ENCODE measurements at places on chromosomes 6 and 20.

- no peak for DNase-seq
Measured at GRCh38 chr20:14193443-14193842, 144.0 kb downstream of the FLRT3 start.

- no peak for DNase-seq
Measured at GRCh38 chr6:38813041-38813823, 98.1 kb downstream of the DNAH8 start.

DNA sequence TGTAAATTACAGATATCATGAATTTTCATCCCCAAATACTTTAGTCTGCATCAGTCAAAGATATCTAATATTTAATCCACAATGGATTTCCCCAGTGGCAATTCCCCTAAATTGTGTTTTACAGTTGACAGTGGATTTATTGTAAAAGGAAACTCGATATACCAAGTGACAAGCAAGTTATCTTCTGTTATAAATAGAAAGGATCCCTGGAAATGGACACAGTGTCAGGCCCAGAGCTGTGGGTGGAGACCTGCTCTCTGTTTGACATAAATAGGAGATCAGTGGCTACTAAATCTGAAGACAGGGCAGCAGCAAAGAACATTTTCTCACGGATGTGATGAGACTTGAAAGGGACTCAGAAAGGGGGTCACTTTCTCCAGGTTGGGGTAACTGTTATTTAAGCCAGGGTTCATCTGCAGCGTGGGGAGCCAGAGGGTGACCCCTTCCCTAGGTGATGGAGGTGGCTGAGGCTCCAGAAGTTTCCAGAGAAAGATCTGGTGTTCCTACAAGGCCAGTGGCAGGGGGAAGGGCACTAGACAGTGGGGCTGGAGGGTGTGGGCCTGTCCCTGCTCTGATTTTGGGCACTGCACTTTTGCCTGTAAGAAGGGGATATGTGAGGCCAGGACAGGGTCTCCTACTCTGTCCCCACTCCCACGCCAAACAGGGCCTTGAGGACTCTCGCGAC, 12.3 kb upstream of the FAM110A start:
- DNase-seq, result no peak

- DNase-seq, result no peak
Measured at GRCh38 chr6:165664559-165665383, 1.7 kb upstream of the PDE10A start.

GRCh38 chr6:38163186-38164130, 343.9 kb downstream of the ZFAND3 start:
- no peak for DNase-seq

DNA sequence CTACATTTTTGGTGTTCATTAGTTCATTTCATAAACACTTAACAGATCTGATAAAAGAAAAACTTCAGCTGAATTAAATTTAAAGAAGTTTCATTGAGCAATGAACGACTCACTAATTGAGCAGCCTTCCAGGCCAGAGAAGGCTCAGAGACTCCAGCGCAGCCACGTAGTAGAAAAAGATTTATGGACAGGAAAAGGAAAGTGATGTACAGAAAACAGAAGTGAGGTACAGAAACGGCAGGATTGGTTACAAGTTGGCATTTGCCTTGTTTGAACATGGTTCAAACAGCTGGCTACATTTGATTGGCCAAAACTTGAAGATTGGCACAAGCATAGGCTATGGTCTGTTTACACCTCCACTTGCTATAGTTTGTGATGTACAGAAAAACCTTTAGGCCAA, 166.3 kb upstream of the DTNBP1 start:
- no peak for DNase-seq

GRCh38 chr6:152598421-152598820, 38.7 kb downstream of the SYNE1 start:
- no peak for DNase-seq

GRCh38 chr6:101517632-101518031, 124.1 kb downstream of the GRIK2 start:
- no peak for DNase-seq

- DNase-seq, result no peak
Measured at GRCh38 chr6:140051521-140052512, 677.4 kb upstream of the CITED2 start.

DNA sequence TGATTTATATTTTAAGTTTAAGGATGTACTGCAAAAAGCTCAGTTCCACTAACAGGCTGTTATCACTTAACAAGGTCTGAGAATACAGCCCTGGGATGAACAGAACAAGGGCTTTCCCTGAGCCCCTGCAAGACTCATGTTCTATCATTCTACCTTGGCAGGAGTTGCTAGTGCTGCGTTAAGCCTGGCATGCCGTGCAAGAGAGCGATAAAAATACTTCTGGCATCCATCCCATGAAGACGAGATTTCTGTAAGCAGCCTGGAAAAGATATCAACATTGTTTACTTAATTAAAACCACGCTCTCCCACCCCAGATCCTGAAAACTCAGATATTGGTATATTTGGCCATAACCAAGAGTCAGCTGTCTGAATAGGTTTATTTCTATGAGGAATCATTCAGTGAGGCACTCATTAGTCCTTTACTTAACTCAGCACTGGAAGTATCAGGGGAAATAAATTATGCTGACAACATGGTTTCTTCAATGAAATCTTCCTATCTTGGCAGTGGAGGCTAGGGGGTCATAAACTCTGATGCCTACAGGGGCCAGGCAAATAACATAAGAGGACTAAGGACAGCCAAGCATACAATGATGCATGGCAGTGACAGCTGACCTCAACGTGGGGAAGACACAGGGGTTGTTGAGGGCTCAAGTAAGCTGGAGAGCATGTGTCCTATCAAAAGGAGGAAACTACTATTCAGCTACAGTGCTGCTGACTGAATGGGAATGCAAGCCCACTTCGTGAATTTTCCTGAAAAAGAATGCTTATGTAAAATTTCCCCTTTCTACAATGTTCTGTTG, 37.6 kb upstream of the LYRM2 start:
- no peak for DNase-seq

GRCh38 chr6:143608906-143609305, 68.9 kb upstream of the PHACTR2 start:
- no peak for DNase-seq

GRCh38 chr6:116685437-116685993, 4.5 kb downstream of the KPNA5 start:
- DNase-seq, result no peak

DNA sequence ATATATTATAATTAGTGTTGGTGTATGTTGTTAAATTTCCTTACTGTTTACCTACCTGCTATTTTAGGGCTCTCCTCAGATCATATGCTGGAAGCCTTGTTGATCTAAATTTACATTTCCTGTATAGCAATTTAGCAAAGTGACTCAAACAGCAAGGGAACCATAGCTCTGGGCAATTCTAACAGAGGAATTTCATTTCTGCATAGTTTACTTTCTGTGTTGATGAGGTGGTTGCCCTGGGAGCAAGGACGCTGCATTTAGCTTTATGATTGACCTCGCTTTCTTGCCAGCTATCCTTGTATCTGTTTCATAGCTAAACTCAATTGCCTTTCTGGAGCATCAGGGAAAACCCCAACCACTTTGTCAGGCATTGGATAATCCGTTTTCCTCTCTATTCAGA, 810.8 kb downstream of the GRIK2 start:
- DNase-seq, result no peak

GRCh38 chr20:15565786-15566185, 1007.5 kb downstream of the KIF16B start:
- no peak for DNase-seq

DNA sequence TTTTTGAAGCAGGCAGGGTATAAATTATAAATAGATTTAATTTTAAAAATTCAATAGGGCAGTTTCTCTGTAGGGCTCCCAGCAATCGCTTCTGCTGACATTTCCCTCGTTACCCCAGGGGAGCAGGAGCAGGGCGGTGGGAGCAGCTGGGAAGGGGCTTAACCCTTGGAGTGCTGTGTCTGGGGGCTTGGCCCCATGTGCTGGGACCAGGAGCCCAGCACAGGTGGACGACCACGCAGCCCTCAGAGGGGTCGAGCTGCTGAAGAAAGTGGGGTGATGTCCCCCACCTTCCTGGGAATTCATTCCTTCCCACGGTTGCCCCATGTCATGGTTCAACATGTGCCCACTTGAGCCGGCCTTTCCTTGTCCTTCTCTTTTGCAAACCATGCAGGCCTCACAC, 67.5 kb upstream of the STX16 start:
- DNase-seq, result no peak

DNA sequence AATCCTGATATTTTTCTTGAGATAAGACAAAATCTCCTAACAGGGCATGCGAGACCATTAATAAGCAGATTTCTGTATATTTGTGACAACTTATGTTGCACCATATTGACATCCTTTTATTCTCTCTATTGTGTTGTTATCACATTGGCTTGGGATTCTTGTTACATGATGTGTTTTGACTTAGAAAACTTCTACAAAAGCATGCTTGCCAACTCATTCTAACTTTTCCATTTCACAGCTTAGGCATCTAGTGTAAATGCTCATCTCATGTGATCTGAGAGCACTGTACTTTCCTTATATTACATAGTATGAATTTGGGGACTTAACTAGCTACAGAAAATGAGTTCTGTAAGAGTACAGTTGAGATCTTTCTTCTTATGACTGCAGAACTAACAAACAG, 1040.7 kb upstream of the ADGRB3 start:
- DNase-seq, result no peak

DNA sequence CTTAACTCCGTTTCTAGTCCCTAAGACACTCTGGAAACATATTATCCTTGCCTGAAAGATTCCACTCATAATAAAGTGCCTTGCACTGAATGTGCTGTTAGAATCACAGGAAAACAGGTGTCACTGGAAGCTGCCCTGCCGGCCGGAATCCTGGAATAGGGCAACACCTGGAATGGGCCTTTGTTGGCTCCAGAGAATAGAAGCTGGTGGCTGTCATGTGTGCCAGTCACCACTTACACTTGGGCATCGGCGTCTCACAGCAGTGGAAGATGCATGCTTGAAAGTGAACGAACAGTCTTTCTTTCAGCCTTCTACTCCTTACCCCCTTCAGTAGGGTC, 90.8 kb upstream of the AFDN start:
- DNase-seq, result no peak

- no peak for DNase-seq
Measured at GRCh38 chr20:2603816-2604505, 48.5 kb upstream of the NOP56 start.

- DNase-seq, result peak; percentile 45
Measured at GRCh38 chr6:170288091-170288631, 2.7 kb downstream of the DLL1 start.

DNA sequence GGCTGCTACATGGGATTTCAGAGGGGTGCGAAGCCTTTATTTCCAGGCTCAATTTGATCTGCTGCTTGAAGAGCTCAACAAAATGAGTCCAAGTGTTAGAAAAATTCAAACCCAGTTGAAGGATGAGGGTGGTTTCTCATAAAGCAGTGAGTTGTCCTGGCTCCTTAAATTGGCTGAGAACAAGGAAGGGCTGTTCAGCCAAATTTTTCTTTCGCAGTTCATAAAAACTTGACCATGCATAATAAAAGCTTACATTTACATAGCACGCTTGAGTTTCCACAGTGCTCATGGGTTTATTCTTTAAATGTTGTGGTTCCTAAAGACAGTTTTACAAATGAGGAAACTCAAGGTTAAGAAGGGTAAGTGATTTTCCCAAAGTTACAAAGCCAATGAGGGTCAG, 174.4 kb upstream of the FOXA2 start:
- no peak for DNase-seq

DNA sequence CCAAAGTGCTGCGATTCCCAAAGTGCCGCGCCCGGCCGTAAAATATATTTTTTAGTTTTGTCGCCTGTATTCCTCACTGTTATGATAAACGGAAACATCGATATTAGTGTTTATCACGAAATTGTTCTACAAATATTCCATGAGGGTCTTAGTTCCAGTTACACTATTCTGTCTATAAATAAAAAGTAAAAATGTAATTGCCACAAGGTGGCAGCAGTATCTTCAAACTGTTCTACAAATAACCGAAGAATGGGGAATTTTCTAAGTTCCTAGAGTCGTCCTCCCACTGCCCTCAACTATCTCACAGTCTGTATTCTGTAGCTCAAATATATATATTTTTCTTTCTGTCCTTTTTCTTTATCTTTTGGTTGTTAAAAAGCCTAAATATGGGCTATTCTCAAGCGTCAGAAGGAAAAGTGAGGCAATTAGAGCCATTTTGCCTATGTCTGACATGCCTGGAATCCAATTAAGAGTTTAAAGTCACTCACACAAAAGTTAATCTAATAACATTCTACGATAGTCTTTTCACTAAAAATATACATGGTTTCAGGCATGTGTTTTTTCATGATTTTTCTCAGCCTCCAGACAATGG, 14.2 kb upstream of the FAM162B start:
- no peak for DNase-seq

DNA sequence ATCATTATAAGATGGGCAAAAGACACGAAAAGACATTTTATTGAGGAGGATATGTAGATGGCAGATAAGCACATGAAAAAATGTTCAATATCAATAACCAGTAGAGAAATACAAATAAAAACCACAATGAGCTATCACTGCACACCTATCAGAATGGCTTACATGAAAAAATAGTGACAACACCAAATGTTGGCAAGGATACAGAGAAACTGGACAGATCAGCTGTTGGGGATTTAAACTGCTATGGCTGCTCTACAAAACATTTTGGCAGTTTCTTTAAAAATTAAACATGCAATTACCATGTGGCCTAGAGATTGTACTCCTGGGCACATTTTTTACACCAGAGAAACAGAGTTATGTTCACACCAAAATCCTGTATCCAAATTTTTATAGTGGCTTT, 172.7 kb upstream of the TENT5A start:
- DNase-seq, result no peak

DNA sequence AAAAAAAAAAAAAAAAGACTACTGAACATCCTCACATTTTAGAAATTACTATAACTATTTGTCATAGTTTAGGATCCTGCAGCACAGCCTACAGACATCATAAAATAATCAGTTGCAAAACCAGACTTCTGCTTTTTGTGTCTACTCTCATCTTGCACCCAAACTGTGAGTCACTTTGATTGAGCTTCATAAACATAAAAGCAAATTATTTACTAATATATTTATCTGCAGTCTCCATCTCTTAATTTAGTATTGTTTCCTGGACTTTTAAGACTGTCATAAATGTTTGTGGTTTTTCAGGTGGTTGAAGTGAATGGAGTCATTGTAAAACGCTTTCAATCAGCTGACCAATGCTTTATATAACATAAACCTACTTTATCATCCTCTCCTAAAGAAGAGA, 14.8 kb upstream of the CALHM6 start:
- DNase-seq, result no peak

DNA sequence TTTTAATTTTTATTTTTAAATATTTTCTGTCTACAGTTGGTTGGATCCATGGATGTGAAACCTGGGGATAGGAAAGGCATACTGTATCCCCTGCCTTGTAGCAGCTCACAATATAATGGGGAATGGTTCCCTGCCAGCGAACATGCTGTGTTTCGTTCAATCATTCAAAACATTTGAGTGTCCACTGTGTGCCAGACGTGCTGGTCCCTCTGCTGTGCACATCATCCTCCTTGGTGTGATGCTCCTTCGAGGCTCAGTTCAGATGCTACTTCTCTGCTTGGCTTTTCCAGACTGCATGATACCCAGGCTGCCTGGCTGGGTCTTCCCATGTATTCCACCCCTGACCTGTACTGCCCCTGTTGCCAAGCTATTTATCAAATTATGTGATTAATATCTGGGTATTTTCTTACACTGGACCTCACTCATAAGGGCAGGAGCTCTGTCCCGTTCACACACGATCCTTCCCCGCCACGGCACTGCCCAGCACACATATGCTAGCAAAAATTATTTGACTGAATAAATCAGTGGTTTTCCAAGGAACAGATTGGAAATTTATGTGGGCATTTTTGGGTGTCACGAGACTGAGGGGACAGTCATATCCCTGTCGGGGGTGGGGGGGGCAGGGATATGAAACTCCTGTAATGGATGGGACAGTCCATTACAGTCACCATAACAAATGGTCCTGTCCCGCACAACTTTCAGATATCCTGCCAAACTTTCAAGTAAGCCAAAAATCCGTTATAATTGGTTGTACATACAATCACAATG, 4.9 kb downstream of the SDCBP2 start:
- peak; percentile 40 for DNase-seq

Data from left lobe of liver (tissue), 2 donors.